ENCODE measurements at places on chromosomes 3 and 15.

GRCh38 chr3:27596334-27596841, 112.2 kb upstream of the SLC4A7 start:
- DNase-seq: no peak

DNA sequence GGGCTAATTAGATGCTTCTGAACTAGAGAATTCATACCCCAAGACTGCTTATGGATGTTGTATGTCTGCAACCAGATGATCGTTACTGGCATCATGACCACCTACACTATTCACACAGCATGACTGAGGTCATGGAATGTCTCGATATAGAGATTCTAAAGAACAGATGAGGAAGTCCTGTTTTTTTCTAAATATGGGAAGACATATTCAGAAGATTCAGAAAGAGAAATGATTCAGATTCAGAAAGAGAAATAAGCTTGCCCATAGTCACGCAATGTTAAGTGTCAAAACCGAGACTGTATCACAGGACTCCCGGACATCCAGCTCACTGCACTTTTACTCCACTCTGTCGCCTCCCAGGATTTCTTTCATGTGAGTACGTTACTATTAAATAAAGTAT, 136.2 kb downstream of the TPRG1 start:
- DNase-seq: no peak

GRCh38 chr3:55207744-55208143, 279.4 kb downstream of the WNT5A start:
- no peak for DNase-seq

DNA sequence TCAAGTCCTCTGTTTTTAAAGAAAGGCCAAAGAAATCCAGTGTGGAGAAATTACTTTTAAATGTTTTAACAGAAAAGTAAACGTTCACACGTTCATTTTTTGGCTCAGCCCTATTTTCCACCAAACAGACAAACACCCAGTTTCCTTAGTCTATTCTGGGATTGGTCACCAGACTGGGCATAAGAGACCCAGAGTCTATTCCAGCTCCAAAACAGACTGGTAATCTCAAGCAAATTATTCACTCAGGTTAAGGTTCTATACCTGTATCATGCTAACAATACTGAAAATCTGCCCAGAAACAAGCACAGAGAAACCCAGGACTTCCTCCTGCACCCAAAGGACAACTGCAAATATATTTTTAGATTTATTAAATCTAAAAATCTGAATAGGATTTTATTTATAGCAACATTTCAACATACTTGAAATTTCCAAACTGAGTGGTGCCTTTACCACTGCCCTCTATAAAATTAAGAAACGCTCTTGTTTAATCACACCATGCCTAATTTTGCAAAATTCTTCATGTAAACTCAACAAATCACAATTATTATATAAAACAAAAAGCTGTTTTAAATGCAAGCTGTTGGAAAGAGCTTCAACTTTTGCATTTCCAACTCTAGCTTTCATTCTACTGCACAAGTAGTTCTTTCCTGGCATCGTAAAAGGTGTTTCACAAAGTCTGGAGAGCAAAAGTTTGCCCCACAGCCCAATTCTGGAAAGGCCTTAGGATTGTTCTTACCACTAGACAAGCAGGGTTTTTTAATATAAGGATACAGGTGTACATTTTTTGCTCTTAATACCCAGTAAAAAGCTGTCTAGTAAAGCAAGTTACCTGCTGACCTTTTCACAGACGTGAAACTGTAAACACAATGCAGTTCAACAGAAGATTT, 18.7 kb downstream of the ZNF148 start:
- no peak for DNase-seq

DNA sequence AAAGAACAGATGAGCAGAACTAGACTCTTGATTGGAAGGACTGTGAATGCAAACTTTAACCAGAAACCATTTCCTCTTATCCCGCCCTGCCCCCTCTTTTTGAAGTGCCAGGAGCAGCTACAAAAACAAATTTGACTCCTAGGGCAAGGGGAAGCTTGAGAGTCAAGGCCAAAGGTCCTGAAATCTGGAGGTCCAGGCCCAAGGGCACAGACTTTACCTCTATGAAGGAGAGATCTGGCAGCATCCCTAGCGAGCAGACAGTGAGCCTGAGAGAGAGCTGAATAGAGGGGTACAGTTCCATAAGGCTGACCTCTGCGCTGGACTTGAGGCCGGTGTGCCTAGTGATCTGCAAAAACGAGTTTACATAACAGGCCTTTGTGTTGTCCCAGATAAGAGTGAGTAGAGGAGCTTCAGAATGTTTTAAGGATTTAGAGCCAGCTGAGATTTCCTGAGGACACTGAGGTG, 5.1 kb downstream of the RAB43 start:
- no peak for DNase-seq

GRCh38 chr3:169886671-169887070, 16.9 kb upstream of the LRRC31 start:
- DNase-seq: peak; percentile 24

DNA sequence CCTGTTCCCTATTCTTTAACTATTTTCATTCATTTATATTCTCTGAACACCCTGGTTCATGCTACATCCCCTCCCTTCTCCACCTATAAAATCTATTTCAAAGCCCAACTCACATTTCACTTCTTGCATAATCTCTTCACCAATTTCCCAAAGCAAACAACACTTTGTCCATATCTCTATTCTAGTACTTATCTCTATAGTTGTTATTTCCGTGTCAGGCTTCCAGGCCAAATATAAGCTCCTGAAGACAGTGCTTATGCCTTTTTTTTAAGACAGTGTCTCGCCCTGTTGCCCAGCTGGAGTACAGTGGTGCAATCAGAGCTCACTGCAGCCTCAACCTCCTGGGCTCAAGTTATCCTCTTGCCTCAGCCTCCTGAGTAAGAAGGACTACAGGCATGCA, 43.6 kb downstream of the DNAH12 start:
- DNase-seq: no peak

- DNase-seq: no peak
Observed at GRCh38 chr3:73212683-73213082, 151.2 kb downstream of the EBLN2 start.

DNA sequence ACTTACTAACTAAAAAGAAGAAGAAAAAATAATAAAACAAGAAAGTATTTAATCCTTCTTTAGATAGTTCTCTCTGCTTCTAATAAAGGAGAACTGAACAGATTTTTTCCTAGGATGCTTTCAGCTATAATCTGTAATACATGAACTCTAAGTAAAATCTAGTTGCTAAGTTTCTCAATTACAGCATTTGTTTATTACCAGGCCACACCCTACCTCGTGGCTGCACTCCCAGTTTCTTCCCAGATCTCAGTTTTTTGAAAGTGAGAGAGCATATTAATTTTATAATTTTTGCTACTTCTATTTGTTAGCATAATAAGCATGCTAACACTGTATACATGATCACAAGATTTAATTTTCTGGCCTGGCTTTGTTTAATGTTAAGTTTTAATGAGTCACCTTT, 258.3 kb downstream of the IL5RA start:
- DNase-seq: no peak

DNA sequence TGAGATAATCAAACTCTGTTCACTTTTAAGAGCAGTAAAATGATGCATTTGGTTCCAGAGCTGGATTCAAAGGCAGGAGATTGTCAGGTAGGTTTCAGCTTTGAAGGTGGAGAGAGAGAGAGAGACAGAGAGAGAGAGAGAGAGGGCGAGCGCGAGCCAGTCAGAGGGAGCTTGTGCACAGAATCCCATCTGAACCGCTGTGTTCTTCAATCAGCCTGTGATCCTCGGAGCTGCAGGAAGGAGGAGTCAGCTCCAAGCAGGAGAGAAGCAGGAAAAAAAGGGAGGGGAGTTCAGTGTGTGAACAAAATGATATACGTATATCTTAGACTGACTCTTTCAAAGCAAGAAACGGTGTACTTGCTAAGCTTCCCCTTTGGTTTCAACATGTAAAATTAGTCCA, at the start of gene GPR149:
Gene GPR149, minus strand, starts transcription at position 177 of the 400 bp plus-strand sequence. CDS start 575 bp downstream, outside the sequence.
- no peak for DNase-seq

DNA sequence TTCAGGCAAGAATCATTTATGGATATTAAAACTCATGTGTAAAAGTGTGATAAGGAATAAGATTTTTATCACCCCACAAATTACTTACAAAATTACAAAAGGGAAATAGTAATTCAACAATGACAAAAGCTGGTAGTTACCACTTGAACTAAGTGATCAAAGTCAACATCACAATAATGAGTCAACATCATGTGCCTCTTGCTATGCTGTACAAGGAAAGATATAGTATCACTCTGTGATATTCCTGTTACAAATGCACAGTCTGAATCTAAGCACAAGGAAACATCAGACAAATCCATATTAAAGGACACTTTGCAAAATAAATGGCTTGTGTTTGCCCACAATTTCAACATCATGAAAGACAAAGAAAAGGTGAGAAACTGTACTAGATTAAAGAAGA, 90.5 kb upstream of the PLCL2 start:
- no peak for DNase-seq

DNA sequence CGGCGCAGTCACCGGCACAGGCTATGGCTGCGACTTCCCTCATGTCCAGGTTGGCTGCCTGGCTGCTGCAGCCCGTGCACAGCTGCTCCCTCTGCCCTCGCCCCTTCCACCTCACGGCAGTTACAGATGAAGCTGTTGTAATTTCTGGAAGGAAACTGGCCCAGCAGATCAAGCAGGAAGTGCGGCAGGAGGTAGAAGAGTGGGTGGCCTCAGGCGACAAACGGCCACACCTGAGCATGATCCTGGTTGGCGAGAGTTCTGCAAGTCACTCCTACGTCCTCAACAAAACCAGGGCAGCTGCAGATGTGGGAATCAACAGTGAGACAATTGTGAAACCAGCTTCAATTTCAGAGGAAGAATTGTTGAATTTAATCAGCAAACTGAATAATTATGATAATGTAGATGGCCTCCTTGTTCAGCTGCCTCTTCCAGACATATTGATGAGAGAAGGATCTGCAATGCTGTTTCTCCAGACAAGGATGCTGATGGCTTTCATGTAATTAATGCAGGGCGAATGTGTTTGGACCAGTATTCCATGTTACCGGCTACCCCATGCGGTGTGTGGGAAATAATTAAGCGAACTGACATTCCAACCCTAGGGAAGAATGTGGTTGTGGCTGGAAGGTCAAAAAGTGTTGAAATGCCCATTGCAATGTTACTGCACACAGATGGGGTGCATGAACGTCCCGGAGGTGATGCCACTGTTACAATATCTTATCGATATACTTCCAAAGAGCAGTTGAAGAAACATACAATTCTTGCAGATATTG, 13.2 kb upstream of the GNB4 start:
- no peak for DNase-seq

GRCh38 chr3:48437812-48438211, 2.1 kb downstream of the CCDC51 start:
- no peak for DNase-seq

DNA sequence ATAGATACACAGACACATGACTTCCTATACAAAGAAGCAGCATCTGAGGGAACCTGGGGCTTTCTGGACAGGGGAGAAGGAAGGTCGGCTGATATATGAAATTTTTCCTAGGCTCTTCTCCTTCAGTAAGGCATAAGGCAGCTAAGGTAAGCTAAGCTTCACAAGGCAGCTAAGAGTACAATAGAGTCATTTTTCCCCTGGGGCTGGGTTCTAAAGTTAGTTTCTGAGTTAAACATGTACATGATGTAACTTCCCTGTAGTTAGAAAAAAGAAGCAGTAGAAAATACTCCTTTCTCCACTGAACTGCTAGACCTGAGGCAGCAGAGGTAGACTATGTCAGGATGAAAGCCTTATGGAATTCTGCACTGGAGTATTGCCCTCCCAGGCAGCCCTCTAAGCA, 109.6 kb downstream of the PLD1 start:
- DNase-seq: no peak

- no peak for DNase-seq
Observed at GRCh38 chr3:197801891-197802778, 11.1 kb downstream of the LRCH3 start.

DNA sequence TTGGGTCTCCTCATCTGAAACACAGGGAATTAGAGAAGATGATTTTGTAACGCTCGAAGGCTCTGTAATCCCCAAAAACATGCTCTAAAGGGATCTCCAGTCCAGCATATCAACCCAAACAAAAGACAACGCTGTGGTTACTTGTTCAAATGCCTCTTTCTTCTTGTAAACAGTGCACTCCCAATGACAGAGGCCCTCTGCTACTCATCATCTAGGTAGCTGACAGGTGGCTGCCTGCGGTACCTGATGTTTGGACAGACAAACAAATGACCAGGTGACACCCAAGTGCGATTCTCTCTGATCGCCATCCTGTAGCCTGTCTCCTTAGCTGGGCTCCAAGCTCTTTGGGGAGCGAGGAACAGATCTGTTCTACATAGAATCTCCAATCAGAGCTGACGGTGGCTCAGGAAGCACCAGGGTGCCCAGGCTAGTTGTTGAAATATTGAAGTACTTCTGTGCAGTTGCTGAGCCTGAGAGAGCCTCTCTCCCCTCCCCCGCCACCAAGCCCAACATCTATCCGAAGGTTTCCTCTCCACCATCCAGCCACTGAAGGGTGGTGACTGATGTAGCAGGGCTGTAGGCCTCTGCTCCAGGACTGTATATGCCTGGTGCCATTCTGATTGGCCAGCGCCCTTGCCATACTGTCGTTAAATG, 238.7 kb downstream of the XXYLT1 start:
- DNase-seq: no peak

- no peak for DNase-seq
Observed at GRCh38 chr3:73571238-73571794, 53.4 kb downstream of the PDZRN3 start.

DNA sequence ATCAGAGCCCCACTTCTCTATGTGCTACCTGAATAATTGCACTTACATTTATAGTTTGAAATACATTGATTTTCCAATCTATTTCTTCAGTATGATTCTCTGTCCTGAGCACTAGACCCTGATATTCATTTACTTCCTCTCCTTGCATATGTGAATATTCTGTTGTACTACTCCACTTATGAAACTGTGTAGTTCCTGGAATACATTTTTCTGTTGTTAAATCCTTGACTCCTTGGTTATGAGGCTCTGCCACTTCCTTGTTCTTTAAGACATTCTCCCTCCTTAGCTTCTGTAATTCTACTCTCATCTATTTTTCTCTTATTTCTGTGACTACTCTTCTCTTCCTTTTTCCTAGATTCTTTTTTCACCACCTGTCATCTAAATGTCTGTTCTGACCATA, 12.9 kb upstream of the MGA start:
- no peak for DNase-seq

GRCh38 chr3:105429034-105429762, 62.5 kb downstream of the ALCAM start:
- no peak for DNase-seq

- no peak for DNase-seq
Observed at GRCh38 chr15:31309893-31310606, 16.6 kb upstream of the KLF13 start.

DNA sequence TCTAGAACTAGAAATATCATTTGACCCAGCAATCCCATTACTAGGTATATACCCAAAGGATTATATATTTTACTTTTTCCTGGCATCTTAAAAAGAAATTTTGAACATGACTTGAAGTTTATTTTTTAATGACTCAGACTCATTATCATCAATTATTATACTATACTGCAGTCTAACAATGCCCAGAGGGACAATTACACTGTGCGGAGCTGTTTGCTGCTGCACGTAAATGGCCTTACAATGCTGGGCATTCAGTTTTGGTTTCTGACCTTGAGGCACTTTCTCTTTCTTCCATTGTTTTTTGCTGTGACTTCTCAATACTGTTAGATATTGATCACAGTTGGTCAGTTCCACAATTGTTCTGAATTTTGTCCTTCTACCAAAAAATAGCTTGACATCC, 128.8 kb downstream of the GBE1 start:
- DNase-seq: no peak

- DNase-seq: no peak
Observed at GRCh38 chr3:155394240-155394639, 100.8 kb upstream of the STRIT1 start.

Data from occipital lobe (tissue), 3 donors.